ENCODE measurements at places on chromosomes 2 and 18.

GRCh38 chr2:26521913-26522180 is 43.9 kb upstream of the OTOF start:
- DNase-seq = no peak

DNA sequence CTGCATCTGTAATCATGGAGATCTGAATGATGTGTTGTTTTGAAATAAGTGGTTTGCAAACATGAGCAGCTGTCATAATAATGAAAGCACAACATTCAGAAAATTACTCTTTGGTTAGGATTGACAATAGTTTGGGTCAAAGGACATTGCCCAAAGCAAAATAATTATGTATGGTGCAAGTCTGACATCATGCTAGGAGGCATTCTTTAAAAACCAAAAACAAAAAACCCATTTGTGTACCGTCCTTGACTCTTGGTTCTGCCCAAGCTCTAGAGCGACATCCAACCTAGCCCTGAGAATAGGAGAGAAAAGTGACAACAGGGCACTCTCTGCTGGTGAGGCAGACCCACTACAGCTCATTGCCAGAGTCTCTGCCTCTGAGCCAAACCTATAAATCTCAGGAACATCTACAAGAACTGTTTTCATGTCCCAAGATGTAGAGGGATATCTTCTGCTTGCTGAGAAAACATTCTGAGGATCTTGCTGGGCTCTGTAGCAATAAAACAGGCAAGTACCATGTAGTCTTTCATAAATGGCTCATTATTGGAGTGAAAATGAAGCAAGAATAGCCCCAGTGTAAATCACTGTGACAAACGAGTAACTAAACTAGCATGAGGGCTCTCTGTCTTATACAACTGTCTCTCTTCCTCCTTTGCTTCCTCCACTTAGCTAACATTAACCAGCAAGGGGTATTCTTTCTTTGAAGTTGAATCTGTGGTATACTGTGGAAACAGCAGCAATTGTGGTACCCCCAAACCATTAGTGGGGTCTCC is 266.8 kb upstream of the CXCR4 start:
- DNase-seq = peak; percentile 9

DNA sequence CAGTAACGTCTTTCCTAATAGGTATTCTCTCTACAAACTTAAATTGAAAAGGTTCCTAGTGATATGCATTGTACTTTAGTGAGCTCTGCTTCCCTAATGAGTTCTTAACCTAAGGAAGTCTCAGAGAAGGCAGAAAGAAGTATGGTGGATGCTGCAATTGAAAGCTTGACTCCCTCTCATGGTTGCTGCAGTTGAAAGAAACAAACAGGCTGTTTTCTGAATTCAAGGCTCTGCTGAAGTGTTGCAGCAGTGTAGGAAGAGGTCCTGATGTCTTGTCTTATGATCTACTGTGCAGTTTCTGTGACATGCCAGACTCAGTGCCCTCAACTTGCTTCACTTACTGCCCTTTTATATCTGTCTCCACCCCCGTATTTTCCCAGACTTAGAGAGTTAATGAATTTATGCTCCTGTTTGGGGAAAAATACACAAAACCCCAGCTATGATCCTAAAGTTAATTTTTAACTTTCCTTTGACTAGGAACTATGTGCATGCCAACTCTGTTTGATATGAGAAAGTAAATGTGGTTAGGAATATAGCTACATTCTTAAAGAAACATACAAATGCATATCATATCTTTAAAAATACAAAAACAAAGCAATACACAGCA is 655.3 kb upstream of the FAM98A start:
- DNase-seq = no peak

DNA sequence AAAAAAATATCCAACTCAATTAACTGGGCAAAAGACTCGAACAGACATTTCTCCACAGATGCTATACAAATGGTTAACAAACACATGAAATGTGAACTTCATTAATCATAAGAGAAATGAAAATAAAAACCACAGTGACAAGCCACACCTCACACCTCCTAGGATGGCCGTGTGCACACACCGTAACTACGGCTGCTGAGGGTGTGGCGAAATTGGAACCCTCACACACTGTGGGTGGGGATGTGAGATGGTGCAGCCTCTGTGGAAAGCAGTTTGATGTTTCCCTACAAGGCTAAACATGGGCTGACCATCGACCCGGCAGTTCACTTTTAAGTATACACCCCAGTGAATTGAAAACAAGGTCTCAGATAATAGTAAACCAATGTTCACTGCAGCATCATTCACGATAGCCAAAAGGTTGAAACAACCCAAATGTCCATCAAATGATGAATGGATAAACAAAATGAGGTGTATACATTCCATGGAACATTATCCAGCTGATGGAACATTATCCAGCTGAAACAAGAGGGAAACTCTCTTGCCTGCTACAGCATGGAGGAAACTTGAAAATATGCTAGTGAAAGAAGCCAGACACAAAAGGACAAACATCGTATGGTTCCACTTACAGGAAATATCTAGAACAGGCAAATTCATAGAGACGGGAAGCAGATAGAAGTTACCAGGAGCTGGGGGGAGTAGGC is 32.2 kb downstream of the ZAP70 start:
- no peak for DNase-seq

GRCh38 chr2:241788135-241788534 is 11.5 kb downstream of the GAL3ST2 start:
- no peak for DNase-seq

- no peak for DNase-seq
Observed at GRCh38 chr2:40303746-40304145, 148.1 kb downstream of the SLC8A1 start.

DNA sequence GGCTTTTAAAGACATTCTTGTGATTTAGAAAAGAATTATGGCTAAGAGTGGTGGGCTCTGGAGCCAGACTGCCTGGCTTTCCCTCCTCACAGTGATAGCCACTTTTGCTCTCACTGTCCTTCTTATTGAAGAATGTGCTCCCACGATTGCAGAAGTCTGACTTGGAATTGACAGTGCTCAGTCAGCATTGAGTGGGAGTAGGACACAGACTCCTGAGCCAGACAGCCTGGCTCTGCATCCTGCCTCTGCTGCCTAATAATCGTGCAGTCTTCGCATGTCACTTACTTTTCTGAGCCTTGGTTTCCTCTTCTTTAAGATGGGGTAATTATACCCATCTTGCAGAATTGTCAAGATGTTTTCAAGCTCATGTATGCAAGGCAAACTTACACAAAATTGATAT is 23.3 kb downstream of the SPATS2L start:
- DNase-seq = no peak

DNA sequence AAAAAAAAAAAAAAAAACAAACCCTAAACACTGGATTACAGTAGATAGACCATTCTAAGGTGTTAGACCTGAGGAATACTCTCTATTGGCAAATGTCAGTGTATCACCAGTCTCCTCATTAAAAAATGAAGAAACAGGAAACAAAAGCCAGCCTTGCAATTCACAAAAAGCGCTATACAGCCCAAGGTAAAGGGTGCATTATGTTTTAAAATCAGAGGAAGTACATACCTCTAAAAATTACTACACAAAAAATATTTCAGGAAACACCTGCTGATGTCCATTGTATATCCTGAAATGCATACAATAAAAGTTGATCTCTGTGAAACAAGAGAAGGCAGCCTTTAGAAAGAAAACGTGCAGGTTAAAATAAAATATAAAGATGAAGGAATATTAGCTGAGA is 54.9 kb upstream of the TSPYL6 start:
- DNase-seq = no peak

DNA sequence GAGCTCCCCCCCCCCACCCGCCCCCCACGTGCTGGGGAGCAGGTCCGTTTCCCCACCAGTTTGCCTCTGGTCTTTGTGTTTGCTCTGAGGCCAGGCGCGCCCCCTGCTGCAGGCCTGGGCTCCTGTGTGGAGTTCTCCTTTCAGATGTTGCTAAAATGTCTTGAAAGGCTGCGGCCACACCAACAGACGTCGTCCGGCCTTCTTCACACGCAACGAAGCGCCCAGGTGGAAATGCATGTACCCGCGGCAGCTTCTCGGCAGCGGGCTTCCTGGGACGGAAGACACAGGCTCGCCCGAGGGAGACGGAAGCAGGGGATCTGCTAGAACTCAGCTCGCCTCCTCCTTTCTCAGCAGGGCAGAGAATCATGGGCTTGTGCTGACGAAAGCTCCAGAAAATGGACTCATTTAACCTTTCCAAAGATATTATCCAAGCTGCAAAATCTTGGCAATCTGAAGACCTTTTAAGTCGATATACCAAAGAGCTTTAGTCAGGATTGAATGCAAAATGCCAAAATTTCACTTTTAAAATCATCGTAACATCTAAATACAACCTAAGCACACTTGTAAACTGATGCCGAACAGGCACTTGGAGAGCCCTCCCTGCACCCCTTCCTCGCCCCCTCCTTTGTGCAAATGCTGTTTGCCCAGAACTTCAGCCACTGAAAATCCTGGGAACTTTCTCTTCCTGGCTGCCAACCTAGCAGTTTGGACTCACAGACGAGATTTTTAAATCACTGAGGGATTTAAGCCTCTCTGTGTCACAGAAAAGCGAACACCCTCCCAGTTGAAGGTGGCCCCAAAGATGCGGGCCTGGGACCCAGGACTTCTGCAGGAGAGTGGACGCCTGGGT is 125.5 kb upstream of the ZNF516 start:
- peak; percentile 70 for DNase-seq

- no peak for DNase-seq
Observed at GRCh38 chr2:145541028-145541427, 1021.1 kb upstream of the ZEB2 start.

- DNase-seq = peak; percentile 98
Observed at GRCh38 chr2:233974530-233975071, 57.4 kb downstream of the TRPM8 start.

DNA sequence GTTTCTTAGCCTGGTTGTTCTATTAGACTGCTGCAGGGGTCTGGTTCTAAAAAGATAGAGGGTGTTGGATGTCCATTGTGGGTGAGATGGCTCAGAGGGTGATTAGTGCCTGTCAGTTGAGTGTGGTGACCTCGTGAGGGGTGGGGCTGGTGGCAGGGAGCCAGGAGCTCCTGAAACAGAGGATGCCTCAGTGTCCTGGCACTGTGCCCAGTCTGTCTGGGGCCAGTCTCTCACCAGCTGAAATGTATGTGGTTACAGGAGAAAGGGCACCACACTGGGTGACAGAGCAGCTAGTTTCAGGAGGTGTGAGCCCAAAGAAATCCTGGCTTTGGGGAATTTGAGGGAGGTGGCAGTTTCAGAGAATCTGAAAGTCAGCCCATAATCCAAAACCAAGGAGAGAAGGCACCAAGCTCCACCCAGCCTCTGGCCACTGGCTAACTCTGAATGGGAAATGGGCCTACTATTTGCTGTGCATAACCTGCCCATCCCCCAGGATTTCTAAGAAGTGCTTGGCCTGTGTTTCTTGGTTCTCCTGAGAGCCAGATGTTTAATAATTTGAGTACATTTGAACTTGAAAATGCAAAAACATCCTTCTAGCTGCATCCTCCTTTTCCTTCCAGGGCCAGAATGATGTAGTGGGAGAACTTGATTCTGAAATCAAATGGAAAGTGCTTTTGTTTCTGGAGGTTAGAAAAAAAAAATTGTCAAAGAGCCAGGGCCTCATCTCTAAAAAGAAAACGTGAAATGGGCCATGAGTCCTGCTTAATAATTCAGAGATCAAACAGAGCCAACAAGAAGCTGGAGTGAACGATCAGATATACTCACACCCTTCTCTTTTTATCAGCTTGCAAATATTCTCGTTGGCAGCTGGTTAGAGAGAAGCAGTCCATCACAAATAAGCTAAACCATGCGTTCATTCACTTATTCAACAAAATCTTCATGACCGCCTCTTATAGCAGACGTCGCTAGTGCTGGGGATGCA is 92.3 kb downstream of the B3GNT2 start:
- DNase-seq = peak; percentile 36

DNA sequence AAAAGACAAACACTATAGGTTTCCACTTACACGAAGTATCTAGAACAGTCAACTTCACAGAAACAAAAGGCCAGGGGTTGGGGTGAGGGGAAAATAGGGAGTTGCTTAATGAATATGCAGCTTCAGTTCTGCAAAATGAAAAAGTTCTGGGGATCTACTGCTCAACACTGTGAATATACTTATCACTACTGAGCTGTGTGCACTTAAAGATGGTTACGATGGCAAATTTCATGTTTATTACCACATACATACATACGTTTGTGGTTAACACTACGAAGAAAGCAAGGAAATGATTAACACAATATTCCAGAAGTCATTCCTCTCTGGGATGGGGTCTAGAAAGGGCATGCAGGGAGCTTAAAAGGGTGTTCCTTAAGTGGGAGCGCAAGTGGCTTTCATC is 19.3 kb downstream of the MBOAT2 start:
- peak; percentile 23 for DNase-seq

DNA sequence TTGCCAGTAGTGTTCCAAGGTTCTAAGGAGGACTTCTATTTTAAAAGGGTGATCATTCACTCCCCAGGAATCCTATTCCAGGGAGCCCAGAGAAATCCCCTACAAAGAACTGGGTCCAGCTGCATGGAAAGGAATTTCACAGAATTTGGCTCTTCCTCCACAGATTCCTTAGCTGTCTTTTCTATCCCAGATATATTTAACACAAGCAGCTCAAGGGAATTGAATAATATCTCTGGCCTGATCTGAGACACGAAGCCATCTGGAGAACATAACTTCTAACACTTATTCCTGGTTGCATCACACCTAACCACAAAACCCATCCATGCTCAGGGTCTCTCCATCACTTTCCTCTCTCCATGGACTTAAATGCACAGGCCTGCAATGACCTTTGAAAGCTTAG is 306.7 kb upstream of the ACVR2A start:
- no peak for DNase-seq

GRCh38 chr2:201795607-201796477 is 10.5 kb upstream of the CDK15 start:
- peak; percentile 72 for DNase-seq

DNA sequence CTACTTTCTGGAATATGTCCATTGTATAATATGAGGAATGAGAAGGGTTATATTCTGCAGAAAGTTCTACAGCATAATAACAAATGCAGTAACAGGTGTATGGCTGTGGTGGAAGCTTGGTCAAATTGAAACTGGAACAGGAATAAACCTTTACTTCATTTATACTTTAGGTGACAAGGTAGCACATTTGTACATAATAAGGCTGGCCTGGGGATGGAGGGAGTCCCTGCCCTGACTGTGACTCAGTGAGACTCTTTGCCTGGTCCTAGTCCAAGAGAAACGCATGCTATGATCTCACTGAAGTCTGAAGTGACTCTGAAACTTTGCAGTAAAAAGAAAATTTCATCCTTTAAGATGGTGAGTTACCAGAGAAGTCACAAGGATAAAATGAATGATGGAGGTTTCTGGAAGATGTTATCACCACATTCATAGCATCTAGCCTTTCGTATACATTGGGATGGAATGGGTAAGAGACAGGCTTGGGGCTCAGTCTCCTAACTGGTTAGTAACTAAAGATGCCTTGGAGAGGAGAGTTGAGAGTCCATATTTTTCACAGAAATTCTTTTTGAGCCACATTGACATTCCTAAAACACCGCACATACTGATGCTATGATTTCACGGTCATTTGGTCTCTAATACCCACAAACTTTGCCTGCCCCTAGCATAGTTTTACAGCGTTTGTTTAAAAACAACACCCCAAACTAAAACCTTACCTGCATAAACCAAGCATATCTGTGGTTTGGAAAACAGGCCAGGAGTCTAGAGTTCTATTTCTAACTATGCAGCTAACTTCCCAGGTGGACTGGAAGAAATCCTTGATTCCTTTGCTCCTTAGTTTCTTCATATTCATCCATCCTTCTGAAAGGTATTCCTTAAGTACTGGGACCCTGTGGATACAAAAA is 42.4 kb upstream of the NABP1 start:
- peak; percentile 92 for DNase-seq

GRCh38 chr2:211306929-211307328 is 750.5 kb downstream of the CPS1 start:
- no peak for DNase-seq

- no peak for DNase-seq
Observed at GRCh38 chr2:44163777-44164176, 4.9 kb upstream of the PPM1B start.
